NCI-H2171 (cell line): ENCODE measurements at places on chromosomes 13 and 19.

- no peak for DNase-seq
These were observed 24.2 kb downstream of the KLF12 start for GRCh38 chr13:74110053-74110452.

- DNase-seq: no peak
These were observed 50.1 kb upstream of the MYCBP2 start for GRCh38 chr13:77377016-77377415.

GRCh38 chr13:112521073-112521685 is 66.8 kb downstream of the TUBGCP3 start:
- no peak for DNase-seq

DNA sequence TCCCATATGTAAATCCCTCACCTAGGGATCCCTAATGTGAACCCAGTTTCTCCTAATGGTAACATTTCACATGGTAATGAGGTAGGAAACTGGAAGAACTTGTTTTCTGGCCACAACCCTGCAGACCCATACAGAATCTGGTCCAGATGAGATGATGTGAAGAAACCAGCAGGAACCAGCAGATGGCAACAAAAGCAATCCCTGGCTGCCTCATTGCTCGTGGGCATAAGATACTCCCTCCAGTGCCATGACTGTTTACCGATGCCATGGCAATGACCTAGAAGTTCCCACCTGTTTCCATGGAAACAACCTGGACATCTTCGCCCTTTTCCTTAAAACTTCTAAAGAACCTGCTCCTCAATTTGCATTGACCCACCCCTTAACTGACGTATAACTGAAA is 1.4 kb upstream of the CD209 start:
- DNase-seq: no peak

DNA sequence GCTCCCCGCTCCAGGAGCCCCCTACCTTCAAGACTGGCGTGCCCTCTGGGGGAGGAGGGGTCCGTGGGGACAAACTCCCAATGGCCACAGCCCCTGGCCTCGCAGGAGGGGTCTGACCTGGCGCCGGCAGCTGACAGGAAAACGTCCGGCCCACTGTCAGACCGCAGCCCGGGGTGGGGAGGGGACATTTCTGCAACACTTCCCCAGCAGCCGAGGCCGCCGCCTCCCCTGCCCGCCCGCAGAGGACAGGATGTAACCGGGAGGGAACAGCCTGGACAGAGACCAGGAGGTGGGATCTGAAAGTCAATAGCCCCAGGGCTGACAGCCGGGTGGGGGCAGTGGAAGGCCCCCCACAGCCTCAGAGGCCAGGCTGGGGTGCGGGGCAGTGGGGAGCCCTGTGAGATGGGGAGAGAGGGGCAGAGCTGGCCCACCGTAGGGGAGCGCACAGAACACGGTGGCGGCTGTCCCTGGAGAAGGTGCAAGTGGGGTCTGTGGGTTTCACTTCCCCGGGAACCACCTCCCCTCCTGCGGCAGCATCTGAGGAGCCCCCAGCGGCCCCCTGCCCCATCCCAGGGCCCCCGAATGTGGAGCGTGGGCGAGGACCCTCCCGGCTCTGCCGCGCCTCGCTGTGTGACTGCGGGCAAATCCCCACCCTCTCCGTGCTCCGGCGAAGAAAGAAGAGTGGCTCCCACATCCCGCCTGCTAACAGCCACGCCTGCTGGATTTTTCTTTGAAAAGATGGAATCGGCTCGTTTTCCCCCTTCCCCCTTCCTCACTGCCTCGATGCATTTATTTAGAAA is at the start of gene PEAK3:
PEAK3 (minus strand) TSS at position 114 of the 800 bp plus-strand sequence. CDS start 1,244 bp downstream, outside the sequence.
- DNase-seq: no peak
